ENCODE measurements at places on chromosomes 3 and 15.

- DNase-seq = no peak
Measured at GRCh38 chr15:63879211-63879610, 45.5 kb upstream of the HERC1 start.

DNA sequence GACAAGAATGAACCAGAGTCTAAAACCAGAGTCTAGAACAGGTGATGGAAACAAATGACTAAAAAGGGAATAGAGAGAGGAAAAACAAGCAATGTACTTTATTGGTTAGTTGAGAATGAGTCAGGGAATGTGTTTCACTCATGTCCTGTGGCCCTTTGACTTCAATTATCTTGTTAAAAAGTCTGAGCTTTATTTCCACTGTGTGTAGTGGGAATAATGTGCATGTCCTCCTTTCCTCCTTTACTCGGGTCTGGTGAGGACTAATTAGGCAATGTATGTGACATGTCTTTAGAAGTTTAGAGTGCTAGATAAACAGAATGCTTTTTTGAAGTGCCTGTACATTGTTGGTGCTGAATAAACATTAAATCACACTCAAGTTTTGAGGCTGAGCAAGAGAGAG is 21.3 kb downstream of the LSAMP start:
- DNase-seq = no peak

- DNase-seq = no peak
Measured at GRCh38 chr3:141804778-141805639, 41.8 kb downstream of the GRK7 start.

- DNase-seq = no peak
Measured at GRCh38 chr3:165748094-165748493, 89.1 kb downstream of the BCHE start.

- no peak for DNase-seq
Measured at GRCh38 chr3:171249245-171249644, 211.0 kb downstream of the TNIK start.

DNA sequence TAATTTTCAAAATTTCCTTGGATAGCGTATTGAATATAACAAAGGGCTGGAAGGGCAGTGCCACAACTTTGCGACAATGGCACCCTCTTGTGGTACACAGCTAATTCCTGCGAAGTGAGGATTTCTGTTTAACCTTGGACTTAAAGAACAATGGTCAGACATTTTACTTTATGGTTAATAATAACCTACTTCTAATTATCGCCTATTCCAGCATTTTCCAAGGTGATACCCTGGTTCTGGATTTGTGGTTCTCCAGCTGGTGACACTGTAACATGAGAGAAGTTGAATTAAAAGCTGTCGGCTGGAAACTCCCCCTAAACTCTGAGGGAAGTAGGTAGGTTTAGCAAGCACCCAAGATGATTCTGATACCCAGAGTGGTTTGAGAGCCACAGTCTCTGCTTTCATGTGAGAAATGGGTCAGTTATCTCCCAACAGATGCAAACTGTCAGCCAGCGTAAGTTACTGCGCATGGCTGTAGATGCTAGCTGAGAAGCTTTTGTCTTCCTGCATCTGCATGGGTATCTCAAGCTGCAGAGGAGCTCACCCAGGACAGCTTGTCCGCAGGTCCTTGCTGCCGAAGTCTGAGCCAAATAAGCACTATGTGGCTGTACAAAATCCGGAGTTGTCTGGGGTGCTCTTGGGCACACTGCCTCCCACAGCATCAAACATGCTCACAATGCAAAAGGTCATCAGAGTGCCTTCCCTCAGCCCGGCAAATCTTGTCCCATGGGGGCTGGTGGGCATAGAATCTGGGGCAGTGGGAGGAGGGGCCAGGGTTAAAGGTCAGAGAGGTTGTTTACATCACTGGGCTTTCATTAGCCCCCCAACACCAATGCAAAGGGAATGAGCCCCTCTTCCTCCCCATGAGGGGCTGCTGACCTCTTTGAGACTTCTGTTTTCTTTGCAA is 6.6 kb upstream of the CHSY1 start:
- no peak for DNase-seq

DNA sequence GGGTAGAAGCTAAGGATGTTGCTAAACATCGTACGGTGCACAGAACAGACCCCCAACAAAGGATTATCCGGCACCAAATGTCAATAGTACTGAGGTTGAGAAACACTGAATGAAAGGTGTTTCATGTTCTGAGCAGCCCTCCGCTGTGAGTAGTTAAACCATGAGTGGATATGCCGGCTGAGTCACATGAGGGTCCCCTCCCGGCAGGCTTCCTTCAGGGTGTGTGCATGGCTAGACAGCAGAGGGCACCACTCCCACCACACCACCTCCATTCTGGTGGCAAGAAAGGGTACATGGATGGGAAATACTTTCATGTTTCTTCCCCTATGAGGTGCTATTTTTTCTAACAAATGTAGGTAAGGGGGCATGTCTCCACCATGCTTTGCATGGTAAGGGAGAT is 128.3 kb upstream of the SEMA6D start:
- DNase-seq = no peak

DNA sequence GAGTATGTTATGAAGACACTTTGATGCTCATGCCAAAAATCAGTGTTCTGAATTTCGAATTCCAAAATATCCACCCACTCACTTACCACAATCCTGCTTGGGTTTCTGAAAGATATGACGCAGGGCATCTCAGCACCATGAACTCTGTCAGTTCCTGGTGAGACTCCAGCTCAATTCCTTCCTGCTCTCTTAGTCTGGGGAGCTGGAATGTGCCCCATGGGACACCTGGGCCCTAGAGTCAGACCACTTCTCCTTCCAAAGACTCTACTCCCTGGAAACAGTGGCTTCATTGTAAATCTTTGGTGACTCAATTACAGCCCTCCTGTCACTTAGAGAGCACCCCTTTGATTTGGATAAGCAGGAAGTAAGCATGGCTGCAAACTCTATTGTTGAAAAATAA is 50.5 kb downstream of the CD86 start:
- no peak for DNase-seq

DNA sequence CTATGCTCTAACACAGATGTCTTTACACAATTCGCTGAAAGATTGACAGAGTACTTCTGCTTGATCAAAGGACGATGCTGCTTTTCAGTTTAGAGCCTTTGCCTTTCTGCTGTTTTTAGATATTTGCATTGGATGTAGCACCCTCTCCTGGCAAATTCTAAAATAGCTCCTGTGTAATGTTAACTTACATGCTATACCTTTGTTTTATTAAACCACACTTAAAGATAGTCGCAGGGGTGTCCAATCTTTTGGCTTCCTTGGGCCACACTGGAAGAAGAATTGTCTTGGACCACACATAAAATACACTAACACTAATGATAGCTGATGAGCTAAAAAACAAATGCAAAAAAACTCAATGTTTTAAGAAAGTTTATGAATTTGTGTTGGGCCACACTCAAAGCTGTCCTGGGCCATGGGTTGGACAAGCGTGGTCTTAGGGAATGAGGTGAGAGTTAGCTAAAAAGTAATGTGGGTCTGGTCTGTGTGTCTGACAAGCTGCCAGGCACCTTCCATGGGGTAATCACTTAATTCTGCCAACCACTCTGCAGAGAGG is 62.9 kb downstream of the ATG7 start:
- no peak for DNase-seq

GRCh38 chr3:39149498-39150147 is 3.8 kb downstream of the CSRNP1 start:
- no peak for DNase-seq

- no peak for DNase-seq
Measured at GRCh38 chr3:136835813-136836510, 17.0 kb downstream of the SLC35G2 start.

DNA sequence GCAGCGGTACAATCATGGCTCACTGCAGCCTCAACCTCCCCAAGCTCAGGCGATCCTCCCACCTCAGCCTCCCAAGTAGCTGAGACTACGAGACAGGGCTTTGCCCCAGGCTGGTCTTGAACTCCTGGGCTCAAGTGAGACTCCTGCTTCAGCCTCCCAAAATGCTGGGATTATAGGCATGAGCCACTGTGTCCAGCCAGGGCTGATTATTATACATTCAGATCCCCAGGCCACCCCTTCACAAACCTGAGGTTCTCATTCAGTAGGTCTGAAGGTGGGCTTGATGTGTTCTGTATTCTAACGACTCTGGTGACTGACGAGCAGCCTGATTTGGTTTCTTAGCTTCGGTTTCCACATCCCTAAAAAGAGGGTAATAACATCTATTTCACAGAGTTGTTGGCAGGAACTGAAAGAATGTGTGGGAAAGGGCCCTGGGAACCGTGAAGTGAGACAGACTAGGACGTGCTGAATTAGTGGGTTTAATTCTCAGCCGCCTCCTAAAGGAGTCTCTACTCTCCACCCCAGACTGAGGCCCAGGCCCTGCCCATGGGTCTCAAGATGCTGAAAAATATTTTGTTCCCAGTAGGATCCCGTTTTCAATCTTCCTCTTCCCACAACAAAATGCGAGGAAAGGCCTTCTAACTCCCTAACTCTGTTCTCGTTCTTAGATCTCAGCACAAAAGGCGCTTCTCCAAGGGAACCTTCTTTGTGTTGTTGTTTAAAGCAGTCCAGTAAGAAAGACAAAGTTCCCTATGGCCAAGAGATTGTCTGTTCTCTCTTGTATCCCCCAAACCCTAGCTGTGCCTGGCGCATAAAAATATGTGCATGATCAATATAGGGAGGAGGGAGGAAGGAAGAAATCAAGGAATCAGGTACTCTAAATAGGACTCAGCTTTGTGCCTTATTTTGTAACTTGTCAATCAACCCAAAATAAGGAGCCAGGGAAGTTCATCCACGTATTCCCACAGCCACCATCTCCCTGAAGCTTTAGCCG is 210.0 kb upstream of the TOPAZ1 start:
- DNase-seq = no peak

GRCh38 chr3:63872135-63872924 is 8.7 kb downstream of the ATXN7 start:
- no peak for DNase-seq

- no peak for DNase-seq
Measured at GRCh38 chr15:99125061-99125891, 20.4 kb downstream of the SYNM start.

DNA sequence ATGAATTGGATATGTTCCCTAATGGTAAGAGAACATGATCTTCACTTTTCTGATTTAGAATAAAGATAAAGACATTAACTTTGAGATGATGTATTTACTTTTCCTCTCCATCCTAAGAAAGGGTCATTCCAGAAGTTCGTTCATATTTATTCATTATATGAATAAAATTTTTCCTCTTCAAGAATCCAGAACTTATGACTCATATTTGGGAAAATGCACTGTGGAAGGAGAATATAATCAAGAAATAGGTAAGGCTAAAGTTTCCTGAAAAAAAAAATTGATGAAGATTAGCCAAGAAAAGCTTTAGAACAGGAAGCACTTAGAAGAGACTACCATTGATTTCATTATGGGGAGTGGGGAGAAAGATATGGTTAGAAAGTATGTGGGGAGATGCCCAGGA is 36.5 kb upstream of the CBLB start:
- no peak for DNase-seq

GRCh38 chr3:186380622-186381380 is 18.8 kb upstream of the DGKG start:
- no peak for DNase-seq

GRCh38 chr3:188468662-188469061 is 314.7 kb downstream of the LPP start:
- no peak for DNase-seq

DNA sequence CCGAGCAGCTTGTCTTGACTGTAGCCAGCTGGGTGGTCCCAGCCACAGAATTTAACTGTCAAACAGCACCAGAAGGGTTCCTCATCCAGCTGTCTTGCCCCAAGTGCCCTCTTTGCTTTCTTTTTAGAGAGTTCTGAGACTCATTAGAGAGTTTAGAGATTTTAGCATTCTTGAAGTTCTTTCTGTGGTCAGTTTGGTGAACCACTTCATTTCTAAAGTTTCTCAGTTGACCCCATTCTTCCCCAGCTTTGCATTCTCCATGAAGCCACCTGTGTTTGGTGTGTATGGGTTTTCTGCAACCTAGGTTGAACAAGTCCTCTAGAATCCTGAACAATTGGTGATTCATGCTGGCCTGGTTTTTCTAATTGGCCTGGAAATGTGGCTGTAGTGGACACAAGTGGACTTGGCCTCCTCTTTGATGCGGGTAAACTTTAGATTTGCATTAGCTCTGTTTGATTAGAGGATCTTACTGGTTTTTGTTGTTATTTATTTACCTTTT is 33.7 kb downstream of the FLNB start:
- DNase-seq = no peak

GRCh38 chr15:62933386-62933785 is 109.2 kb upstream of the TPM1 start:
- DNase-seq = no peak

GRCh38 chr15:40489274-40490175 is 18.7 kb downstream of the CHST14 start:
- DNase-seq = no peak

GRCh38 chr3:24432989-24433388 is 61.7 kb downstream of the THRB start:
- no peak for DNase-seq

DNA sequence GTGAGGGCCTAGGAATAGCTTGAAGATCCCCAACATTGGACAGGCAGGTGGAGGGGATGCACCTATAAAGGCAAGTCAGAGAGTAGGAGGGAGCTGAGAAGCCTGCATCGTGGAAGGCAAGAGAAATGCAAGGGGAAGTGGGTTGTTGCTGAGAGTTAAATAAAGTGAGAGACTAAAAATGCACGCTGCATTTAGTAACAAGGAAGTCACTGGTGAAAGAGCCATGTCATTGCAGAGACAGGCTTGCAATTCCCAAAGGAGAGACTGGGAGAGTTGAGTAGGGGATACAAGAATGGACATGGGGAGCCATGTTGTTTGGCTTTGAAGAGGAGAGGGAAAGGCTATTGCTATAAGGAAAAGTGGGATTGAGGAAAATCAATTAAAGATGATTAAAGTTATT is 77.0 kb upstream of the HEG1 start:
- no peak for DNase-seq

DNA sequence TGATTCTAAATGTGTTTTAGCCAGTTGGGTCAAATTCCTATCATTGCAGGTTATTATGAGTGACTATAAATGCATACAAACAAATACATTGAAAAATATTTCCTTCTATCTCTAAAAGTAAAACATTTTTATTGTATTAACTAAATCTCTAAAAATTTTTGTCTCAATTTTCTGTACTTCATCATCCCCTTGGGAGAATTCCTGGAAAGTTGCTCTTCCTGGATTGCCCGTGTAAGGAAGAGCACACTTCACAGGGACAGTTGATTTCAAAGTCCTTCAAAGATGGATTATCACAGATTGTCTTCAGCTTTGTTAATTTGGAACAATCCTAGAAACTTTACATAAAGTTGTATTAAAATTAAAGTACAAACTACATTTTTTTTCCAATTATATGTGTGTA is 595.6 kb downstream of the ROBO1 start:
- no peak for DNase-seq

- DNase-seq = no peak
Measured at GRCh38 chr15:34280193-34280592, 55.4 kb downstream of the EMC4 start.
